ENCODE measurements at places on chromosomes 1 and 21.
A peak's percentile ranks its signal among the peaks of the same experiment; 100 is the strongest.

DNA sequence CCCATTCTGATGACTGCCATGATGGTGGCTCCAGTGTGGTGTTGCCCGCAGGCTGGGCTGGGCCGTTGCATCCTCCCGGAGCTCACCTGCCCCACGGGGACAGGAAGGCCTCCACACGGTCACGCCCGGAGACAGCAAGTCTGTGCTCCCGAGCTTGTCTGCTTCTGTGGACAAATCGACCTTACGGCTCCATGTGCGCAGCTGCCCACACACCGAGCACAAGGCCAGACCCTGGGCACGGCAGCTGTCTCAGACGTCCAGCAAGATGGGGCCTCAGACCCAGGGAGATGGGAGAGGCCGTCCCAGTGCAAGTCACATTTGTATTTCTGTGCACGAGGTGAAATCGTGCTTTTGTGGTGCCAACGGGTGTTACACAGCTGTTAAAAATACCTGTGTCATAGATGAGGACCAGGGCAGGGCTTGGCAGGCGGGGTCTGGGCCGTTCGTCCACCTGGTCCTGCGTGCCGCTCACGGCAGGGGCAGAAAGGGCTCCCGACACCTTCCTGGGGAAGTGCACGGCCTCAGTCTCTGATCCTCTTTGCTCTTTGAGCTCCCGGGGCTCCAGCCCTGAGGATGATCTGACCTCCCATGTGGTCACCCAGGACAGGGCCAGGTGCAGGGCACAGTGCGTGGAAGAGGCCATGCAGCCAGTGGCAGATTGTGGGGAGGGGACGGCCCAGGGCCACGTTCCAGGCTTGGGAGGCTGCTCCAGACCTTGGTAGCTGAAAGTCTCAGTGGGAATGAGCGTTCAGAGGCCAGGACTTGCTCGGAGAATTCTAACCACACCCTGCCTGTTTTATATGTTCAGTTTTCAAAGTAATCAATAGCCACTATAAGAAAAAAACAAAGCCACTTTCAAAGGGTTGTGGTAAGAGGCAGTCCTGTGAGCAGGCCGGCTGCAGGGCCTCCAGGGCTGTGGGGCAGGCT lies 13.5 kb downstream of the COL6A1 start:
- DNase-seq = no peak

DNA sequence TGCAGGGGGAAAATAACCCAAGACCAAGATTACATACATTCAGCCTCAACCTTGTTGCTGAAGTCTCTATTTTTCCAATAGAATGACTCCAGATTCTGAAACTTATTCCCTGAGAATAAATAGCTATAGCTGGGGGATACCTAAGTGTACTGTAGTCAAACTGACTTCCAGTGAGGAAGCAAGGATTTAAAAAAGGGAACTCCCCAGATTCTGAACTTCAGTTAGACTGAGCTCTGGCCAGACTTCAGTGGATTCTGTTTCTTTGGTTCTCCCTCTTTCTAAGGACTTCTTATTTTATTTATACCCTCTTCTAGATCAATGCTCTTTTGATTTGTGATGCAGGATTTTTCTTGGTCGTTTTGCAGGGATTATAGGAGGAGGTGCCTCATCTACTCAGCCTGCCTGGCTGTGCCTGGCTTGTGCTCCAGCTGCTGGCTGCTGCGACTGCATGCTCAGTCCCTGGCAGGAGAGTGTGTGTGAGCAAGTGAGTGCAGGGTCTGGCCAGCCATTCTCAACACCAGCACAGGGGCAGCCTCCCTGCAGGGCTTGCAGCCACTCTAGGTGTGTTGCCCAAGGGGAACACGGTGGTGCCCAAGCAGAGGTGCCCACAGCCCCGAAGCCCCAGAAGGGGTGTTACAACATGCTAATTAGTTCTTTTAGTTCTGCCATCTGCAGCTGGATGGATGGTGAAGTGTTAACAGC lies 43.0 kb downstream of the SPATA17 start:
- no peak for DNase-seq

GRCh38 chr1:24964811-24965570 lies 34.9 kb upstream of the RUNX3 start:
- peak; percentile 78 for DNase-seq

GRCh38 chr1:228263636-228264035 lies 55.8 kb downstream of the OBSCN start:
- no peak for DNase-seq

- DNase-seq = no peak
Measured at GRCh38 chr1:156733989-156734584, 5.5 kb upstream of the ISG20L2 start.

GRCh38 chr1:27292106-27292505 lies 29.9 kb upstream of the TMEM222 start:
- DNase-seq = no peak

DNA sequence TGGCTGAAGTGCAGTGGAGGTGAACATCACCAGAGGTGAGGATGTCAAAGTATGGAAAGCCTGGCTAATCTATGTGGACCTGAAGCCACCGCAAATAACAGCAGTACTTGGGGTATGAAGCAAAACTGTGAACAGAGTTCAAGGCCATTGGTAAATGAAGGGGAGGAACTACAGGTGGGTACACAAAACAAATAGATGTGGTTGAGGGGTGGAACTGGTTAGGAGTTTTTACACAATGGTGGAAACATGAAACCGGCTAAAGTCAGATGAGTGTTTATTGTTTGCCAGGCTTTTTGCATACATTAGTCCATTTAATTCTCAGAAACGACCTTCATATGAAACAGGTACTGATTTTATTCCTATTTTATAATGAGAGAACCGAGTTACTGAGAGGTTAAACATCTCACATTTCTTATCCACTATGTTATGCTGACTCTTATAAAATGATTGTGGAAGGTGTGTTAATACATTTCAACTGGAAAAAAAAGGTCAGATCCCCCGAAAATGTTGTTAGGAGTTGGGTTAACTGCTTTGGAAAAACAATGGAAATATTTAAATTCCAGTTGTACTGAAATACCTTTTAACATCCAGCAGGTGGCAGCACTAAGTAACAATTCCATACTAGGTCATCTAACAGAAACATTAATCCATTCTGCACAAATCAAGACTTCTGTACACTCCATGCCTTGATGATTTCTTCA lies 44.3 kb upstream of the GTF2B start:
- no peak for DNase-seq

- no peak for DNase-seq
Measured at GRCh38 chr1:18362150-18362549, 118.6 kb upstream of the KLHDC7A start.

Data from activated CD8-positive, alpha-beta memory T cell treated with anti-CD3 and anti-CD28 coated beads for 1 hour (primary cell).